ENCODE measurements at places on chromosomes 13 and 19. TPM values are rescaled to one million over a fixed set of nuclear protein-coding genes. Genes with fewer than 3 reads are reported as not detected.

Gene ZNF790
- 9.8 TPM for total RNA-seq

Gene HIPK4
- total RNA-seq: not detected

- no peaks in the 10 kb centered on the region for H3K27me3 ChIP-seq
- H3K36me3 ChIP-seq: no peaks in the 10 kb centered on the region
- no peak overlapping the region for H3K4me3 ChIP-seq
- H3K27ac ChIP-seq: no peak overlapping the region
- peaks cover 4% of the 10 kb centered on the region for H3K4me1 ChIP-seq
- DNase-seq: no peak
These were observed 170.0 kb upstream of the KL start for GRCh38 chr13:32845952-32846950.

DNA sequence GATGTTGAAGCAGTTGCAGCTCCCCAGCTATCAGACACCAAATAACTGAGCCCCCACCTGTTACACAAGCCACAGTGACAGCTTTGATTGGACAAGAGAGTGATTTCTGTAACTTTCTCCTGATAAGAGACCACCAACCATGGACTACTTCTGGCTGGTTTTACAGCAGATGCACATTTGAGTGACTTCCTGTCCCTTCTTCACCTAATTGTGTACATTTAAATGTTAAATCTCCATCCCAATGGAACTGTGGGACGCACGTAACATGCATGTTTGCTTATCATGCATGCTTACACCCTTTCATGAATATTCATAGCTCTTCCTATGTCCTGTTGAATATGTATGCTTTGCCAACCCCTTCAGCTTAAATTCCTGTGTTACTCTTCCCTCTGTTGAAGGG lies 6.0 kb upstream of the TNFSF11 start:
- no peaks in the 10 kb centered on the region for H3K4me1 ChIP-seq
- no peaks in the 10 kb centered on the region for H3K36me3 ChIP-seq
- DNase-seq: no peak
- H3K4me3 ChIP-seq: no peak overlapping the region
- no peaks in the 10 kb centered on the region for H3K27me3 ChIP-seq
- no peak overlapping the region for H3K27ac ChIP-seq

- no peak overlapping the region for H3K27ac ChIP-seq
- no peaks in the 10 kb centered on the region for H3K4me1 ChIP-seq
- H3K4me3 ChIP-seq: no peak overlapping the region
- H3K27me3 ChIP-seq: no peaks in the 10 kb centered on the region
These were observed 670.3 kb downstream of the UQCRFS1 start for GRCh38 chr19:28542394-28543243.

- H3K4me3 ChIP-seq: no peak overlapping the region
- H3K27me3 ChIP-seq: no peaks in the 10 kb centered on the region
- H3K4me1 ChIP-seq: peaks cover 32% of the 10 kb centered on the region
- H3K36me3 ChIP-seq: no peaks in the 10 kb centered on the region
- no peak overlapping the region for H3K27ac ChIP-seq
These were observed 48.1 kb downstream of the CRTC1 start for GRCh38 chr19:18731562-18732008.

- DNase-seq: no peak
- no peaks in the 10 kb centered on the region for H3K4me1 ChIP-seq
- H3K27me3 ChIP-seq: no peaks in the 10 kb centered on the region
These were observed 67.3 kb upstream of the SACS start for GRCh38 chr13:23500849-23501248.
